NB4 (cell line): ENCODE measurements at places on chromosomes 11 and 22.
A peak's percentile ranks its signal among the peaks of the same experiment; 100 is the strongest.

GRCh38 chr11:9606809-9607510 lies 33.5 kb downstream of the WEE1 start:
- DNase-seq = no peak

DNA sequence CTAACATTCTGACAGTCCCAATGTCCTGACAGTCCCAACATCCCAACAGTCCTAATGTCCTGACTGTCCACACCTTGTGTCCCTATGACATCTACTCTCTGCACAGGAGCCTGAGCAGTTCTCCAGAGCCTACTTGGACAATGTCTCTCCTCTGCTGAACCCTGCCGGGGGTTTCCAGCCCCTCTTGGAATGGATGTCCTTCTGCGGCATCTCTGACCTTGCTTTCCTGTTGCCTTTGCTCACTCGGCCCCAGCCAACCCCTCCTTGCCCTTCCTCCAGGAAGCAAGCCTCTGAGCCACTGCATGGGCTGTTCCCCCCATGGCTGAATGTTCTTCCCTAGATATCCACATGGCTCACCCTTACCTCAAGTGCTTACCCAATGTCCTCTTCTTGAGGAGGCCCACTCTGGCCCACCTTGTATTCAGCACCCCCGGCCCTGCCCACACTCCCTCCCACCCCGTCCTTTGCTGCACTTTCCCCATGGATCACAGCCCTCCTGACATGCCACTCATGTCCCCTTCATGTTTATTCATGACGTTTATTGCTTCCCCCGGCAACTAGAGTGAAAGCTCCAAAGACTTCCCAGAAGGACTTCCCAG lies 59.5 kb downstream of the DHCR7 start:
- peak; percentile 23 for DNase-seq

- DNase-seq = no peak
Measured at GRCh38 chr11:71311176-71311925, 59.0 kb upstream of the SHANK2 start.

- DNase-seq = no peak
Measured at GRCh38 chr22:30728826-30729225, 34.2 kb downstream of the OSBP2 start.

GRCh38 chr22:19942157-19943081 lies 801 bp upstream of the TXNRD2 start:
- peak; percentile 88 for DNase-seq

DNA sequence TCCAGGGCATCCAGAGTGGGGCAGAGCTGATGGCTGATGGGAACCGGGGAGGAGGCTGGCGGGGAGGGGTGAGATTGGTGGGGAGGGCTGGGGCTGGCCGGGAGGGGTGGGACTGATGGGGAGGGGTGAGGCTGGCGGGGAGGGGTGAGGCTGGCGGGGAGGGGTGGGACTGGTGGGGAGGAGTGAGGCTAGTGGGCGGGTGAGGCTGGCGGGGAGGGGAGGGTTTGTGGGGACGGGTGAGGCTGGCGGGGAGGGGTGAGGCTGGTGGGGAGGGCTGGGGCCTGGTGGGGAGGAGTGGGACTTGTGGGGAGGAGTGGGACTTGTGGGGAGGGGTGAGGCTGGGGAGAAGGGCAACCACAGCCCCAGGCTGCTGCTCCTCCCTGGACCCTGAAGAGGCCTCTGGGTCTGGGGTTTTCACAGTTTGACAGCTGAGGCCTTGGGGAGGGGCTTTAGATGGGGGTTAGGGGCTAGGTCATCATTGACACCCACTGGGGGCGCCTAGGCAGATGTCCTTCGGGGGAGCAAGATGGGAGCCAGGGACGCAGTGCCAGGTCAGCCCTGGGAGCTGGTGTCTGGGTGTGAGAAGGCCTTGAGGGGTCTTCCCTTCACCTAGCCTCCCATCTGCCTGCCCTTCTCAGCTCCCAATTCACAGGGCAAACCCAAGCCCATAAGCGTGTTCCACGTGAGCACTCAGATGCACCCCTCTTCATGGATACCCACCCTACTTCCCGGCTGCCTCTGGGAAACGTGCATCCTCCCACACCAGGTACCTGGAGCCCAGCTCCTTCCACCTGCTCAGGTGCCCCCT lies 26.7 kb downstream of the PARVG start:
- DNase-seq = no peak

GRCh38 chr22:46596819-46597218 lies 23.4 kb upstream of the GRAMD4 start:
- DNase-seq = no peak

GRCh38 chr11:12242966-12243365 lies 132.6 kb downstream of the MICAL2 start:
- peak; percentile 10 for DNase-seq

DNA sequence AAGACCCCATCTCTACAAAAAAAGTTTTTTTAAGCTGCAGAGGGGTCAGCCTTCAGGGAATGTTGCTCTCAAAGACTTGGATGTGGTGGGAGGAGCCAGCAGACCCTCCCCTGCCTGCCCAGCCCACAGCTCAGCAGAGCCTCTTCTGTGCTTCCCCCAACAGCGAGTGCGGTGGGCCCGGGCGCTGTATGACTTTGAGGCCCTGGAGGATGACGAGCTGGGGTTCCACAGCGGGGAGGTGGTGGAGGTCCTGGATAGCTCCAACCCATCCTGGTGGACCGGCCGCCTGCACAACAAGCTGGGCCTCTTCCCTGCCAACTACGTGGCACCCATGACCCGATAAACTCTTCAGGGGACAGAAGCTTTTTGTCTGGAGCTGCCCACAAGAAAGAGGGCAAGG lies 10.5 kb downstream of the TMA7B start:
- no peak for DNase-seq

DNA sequence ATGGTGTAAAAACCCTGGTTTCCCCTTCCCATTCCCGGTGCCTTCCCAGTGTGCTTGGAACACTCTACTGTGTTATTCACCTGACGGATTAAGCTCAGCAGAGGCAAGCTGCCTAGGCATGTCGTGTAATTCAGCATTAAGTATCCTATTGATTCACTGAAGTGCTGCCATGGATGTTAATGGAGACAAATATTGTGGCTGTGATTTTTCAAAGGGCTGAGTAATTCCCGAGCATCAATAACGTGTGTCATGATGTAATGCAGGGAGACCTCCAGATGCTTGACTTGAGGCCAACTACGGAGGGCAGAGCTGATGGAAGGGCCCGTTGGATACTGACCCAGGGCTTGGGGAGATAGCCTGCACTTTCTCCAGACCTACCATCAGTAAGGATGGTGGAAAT lies 269.0 kb downstream of the ST3GAL4 start:
- DNase-seq = no peak

DNA sequence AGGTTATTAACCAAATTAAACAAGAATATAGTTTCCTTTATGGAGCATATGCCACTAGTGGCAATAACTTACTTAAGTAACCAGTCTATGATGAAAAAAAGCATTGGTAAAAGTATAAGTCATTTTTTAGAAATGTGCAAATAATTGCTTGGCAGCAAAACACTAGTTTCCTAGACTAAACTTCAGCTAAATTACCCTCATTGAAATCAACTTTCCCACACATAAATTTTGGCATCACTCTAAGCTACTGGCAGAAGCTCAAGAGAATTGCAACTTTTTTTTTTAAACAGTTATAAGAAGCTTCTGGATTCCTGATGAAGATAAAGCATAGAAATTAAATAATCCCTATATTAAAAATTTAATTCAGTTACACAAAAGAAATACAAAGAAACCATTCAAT lies 12.5 kb downstream of the CCDC34 start:
- DNase-seq = no peak

- peak; percentile 73 for DNase-seq
Measured at GRCh38 chr11:102599642-102600261, 25.4 kb downstream of the MMP20 start.

DNA sequence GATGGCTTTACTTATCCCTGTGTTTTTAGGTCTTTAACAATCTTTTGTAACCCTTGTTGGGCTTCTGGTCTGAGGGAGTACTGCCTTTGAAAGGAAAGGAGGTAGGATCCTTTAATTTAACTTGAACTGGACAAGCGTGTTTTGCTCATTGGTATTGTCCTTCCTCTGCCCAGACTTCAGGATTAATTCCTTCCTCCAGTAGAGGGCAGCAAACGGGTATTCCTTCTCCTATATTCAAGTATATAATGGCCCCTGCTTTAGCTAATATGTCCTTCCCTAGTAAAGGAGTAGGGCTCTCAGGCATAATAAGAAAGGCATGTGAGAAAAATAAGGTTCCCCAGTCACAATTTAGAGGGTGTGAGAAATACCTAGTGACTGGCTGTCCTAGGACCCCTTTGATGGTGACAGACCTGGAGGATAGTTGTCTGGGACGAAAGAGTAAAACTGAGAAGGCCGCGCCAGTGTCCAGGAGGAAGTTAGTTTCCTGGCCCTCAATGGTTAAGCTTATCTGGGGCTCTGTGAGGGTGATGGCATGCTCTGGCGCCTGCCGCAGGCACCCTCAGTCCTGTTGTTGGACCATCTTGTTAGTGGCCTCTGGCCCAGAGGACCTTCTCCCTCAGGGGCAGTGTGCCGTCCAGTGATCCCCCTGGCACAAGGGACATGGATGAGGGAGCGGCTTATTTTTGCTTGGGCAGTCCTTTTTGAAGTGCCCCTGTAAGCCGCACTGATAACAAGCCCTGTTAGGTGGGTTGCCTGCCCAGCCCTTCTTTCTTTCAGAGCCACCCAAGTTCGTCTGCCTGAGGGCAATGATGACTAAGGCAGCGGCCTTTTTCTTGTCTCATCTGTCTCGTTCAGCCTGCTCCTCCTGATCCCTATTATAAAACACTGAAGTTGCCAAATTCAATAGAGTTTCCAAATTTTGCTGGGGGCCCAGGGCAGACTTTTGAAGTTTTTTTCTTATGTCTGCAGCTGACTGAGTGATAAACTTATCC lies 51.8 kb downstream of the C11orf71 start:
- peak; percentile 68 for DNase-seq

- peak; percentile 32 for DNase-seq
Measured at GRCh38 chr11:110797453-110797852, 85.2 kb upstream of the ARHGAP20 start.

GRCh38 chr11:108592591-108593213 lies 866 bp downstream of the EXPH5 start:
- peak; percentile 15 for DNase-seq

GRCh38 chr11:73397468-73398131 lies 21.4 kb downstream of the RELT start:
- DNase-seq = no peak

- DNase-seq = peak; percentile 78
Measured at GRCh38 chr11:13303668-13304649, 26.4 kb downstream of the BMAL1 start.

DNA sequence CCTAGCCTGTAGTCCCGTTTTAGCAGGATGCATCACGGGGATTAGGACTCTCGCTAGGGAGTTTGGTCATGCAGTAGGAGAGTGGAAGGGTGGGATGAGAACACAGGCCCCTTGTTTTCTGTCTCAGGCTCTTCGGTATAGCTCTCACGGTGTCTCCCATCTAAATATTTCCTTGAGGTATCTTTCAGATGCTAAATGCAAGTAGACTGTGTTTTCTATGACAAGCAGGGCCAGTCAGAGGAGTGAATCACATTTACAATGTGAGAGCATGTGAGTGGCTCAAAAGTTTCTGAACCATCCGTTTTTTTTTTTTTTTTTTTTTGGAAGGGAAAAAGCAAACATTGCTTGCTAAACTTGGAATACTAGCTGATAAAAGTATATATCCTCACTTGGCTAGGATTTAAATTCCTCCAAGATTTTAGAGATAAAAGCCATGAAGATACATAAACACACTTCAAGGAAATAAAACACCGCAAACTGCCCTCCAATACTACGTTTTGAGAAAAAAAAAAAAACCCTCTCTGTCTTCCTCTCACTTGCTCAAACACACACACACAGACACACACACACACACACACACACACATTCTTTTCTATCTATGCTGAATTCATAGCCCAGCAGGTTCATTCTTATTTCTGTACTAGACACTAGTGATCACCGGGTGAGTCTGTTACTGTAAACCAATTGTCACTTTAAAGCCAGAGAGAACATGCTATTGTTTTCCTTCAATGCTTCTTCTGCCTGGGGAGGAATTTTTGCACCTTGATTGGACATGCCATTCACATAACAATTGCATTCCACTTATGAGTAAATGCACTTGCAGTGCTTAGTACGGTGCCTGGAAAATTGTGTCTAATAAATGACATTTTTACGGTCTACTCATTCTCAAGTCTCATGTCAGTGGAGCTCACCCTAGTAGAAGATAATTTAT lies 224.6 kb upstream of the CCDC90B start:
- no peak for DNase-seq

GRCh38 chr11:103338621-103339484 lies 229.6 kb downstream of the DYNC2H1 start:
- DNase-seq = peak; percentile 6

DNA sequence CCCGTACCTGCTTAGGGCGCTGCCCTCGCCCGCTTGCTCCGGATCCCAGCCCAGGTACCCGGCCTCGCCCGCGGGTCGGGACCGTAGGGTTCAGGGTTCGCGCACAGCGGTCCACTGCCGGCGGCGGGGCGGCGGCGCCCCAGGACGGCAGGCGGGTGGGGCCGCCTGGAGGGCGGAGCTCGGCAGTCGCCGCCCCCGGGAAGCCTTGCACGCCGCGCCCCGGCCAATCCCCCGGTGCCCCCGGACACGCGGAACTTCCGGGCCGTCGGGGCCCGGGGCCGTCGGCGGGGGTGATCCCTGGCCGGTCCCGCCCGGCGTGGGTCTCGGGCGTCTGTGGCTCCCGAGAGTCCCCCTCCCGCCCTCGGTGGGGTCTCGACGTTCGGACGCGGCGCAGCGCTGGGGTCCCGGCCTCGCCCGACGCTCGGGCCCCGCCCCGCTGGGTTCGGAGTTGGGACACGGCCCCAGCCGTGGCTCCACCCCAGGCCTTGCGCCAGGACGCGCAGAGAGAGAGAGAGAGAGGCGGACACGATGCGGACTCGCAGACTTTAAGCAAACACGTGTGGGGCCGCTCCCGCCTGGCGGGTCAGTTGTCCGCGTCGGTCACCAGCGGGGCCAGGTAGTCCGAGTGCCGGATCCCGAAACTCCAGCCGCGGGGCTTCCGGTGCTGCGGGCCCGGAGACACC lies at the start of gene TYMP:
TYMP (minus strand) TSS at position 116 of the 683 bp plus-strand sequence. CDS start 303 bp downstream, outside the sequence.
- DNase-seq = peak; percentile 84

DNA sequence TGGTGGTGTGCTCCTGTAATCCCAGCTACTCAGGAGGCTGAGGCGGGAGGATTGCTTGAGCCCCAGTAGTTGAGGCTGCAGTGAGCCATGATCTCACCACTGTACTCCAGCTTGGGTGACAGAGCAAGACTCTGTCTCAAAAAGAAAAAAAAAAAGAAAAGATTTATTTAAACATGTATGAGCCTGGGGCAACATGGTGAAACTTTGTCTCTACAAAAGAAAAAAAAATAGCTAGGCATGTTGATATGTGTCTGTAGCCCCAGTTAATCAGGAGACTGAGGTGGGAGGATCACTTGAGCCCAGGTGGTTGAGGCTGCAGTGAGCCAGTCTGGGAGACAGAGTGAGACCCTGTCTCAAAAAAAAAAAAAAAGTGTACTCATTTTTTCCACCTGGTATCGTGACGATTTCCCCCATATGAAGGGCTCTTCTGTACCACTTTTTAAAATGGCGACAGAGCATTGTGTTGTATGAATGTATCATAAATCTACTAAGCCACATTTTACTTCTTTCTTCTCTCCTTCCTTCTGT lies 16.4 kb upstream of the KCTD14 start:
- no peak for DNase-seq
